ENCODE measurements at places on chromosomes 7 and 10. TPM values are rescaled to one million over a fixed set of nuclear protein-coding genes. Genes with fewer than 3 reads are reported as not detected.

Gene CCL26
- polyA plus RNA-seq = 1.00 TPM

DNA sequence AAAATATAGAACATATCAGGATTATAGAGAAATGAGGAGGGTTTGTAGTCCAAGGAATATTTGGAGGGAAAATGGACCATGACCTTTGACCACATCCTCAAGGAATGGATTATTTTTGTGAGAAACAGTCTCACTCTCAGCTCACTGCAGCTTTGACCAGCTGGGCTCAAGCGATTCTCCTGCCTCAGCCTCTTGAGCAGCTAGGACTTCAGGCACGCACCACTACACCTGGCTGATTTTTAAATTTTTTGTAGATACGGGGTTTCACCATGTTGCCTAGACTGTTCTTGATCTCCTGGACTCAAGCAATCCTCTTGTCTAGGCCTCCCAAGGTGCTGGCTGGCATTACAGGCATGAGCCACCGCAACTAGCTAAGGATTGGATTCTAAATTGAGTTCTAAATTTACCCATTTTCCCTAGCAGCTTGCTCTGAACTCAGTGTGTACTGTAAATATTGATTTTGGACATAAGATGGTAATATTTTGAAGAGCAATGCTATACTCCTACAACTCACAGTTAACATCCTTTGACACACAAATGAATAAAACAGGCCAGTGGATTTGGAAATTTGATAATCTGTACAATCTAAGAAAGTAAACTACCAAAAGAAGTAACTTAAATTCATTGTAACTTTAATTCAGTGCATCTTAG, 73.8 kb downstream of the TET1 start:
- DNase-seq = no peak

DNA sequence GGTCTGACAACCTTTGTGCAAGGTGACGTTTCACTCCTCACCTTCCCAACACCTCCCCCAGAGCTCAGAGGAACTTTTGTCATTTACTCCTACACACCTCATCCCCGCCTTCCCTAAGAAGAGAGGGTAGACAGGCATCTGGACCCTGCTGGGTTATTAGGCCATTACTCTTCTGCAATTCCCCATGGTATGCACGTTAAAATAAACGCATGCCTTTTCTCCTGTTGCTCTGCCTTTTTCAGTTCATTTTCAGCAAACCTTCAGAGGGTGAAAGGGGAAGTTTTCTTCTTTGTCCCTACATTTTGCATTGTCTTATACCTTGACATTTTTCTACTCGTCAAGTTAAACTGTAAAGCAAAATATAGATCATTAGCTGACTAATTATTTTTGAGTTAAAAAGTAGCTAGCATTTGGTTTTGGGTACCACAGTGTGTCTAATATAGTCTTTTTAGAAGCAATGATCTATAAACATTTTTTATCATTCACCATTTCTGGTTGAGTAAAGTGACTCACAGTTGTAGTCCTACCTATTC, 10.5 kb upstream of the EDRF1 start:
- no peak for DNase-seq

- no peak for DNase-seq
Observed at GRCh38 chr10:125102246-125102645, 58.1 kb downstream of the CTBP2 start.

GRCh38 chr7:1044189-1045068, at the start of gene GPR146:
TSS of gene GPR146 (plus strand) at chr7:1044546. CDS start at chr7:1057516, 12,970 bp downstream.
- peak; percentile 63 for DNase-seq

Gene YKT6
- 74.5 TPM for polyA plus RNA-seq

- DNase-seq = no peak
Observed at GRCh38 chr7:96578606-96579005, 131.0 kb downstream of the SEM1 start.

DNA sequence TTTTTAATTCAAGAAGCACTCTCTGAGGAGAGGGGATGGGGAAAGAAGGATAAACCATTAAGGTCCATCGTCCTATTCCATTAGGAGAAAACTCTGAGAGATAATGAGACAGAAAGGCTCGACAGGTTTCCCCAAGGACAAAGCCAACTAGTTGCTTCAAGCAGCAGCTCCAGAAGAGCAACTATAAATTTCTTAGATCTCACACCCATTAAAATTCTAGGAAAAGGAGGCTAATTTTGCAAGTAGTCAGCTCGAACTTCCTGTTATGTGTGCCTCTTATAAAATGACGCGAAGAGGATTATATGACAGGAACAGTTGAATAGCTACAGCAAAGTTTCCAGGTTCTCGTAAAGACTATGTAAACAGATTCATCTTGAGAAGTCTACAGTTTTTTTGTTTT, 52.0 kb upstream of the ST8SIA6 start:
- no peak for DNase-seq

Gene OGDHL
- polyA plus RNA-seq = 0.66 TPM

GRCh38 chr10:6240254-6240653, 37.5 kb downstream of the PFKFB3 start:
- DNase-seq = no peak

Gene LSM5
- polyA plus RNA-seq = 55.1 TPM

GRCh38 chr10:85043207-85043606, 714.8 kb downstream of the CCSER2 start:
- DNase-seq = no peak
